A549 treated with DMSO at 1 μM for 4 hours (cell line): ENCODE measurements at places on chromosomes 16 and 17. TPM values are rescaled to one million over a fixed set of nuclear protein-coding genes. Genes with fewer than 3 reads are reported as not detected.

NPIPA2 gene
- 0.39 to 2.0 TPM (median 1.1 TPM) in 5 replicates for total RNA-seq

RNF135 gene
- total RNA-seq: 24.6 to 26.6 TPM (median 26.3 TPM) in 5 replicates

DHX58 gene
- 0.32 to 0.55 TPM (median 0.37 TPM) in 5 replicates for total RNA-seq

FBXO39 gene
- total RNA-seq: not detected in 5 replicates

EPOP gene
- 11.8 to 15.4 TPM (median 14.1 TPM) in 5 replicates for total RNA-seq

QPRT gene
- 0.59 to 1.4 TPM (median 0.83 TPM) in 5 replicates for total RNA-seq

ZNF771 gene
- total RNA-seq: 3.7 to 6.2 TPM (median 5.4 TPM) in 5 replicates

MYO15B gene
- total RNA-seq: 45.2 to 59.3 TPM (median 52.1 TPM) in 5 replicates

OGFOD1 gene
- 68.3 to 93.1 TPM (median 78.2 TPM) in 5 replicates for total RNA-seq

CACNB1 gene
- 4.2 to 6.1 TPM (median 5.6 TPM) in 5 replicates for total RNA-seq

CALB2 gene
- total RNA-seq: 5.8 to 10.9 TPM (median 7.4 TPM) in 5 replicates

KRT33A gene
- total RNA-seq: not detected in 5 replicates

NOS2 gene
- total RNA-seq: 0.14 to 0.17 TPM (median 0.15 TPM) in 5 replicates

OR4D1 gene
- total RNA-seq: 0.02 TPM in 1 of 5 replicates, not detected in the others

IL34 gene
- total RNA-seq: 0.38 to 0.93 TPM (median 0.74 TPM) in 5 replicates

NETO2 gene
- 79.8 to 106 TPM (median 103 TPM) in 5 replicates for total RNA-seq

IFI35 gene
- total RNA-seq: 16.9 to 21.8 TPM (median 17.9 TPM) in 5 replicates

MYH3 gene
- total RNA-seq: 0.67 to 1.3 TPM (median 1.0 TPM) in 5 replicates

VAT1L gene
- not detected in 5 replicates for total RNA-seq

HBA1 gene
- 0.79 to 1.4 TPM (median 1.1 TPM) in 5 replicates for total RNA-seq

LITAFD gene
- not detected in 5 replicates for total RNA-seq

GPR139 gene
- total RNA-seq: not detected in 5 replicates

CDH1 gene
- total RNA-seq: 3.7 to 4.8 TPM (median 4.2 TPM) in 5 replicates

CCL4L2 gene
- not detected in 5 replicates for total RNA-seq
